CD4-positive, CD25-positive, alpha-beta regulatory T cell (primary cell): ENCODE measurements at places on chromosomes 1 and 21.

DNA sequence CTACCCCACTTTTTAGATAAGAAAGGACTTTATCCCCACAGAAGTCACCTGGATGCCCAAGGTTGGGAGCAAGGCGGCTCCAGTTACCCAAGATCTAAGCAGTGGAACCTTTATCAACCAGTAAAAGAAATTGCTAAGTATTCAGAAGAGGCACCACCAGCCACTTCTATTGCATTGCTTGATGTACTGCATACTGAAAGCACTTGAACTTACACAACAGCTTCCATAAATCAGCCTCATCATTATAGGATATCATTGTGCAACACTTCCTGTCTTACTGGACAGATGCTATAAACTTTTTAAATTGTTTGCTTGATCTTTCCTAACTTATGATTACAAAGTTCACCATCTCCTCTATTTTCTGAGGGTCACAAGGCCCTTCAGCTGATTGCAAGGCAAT lies 642.7 kb upstream of the CXADR start:
- no peaks in the 10 kb centered on the region for H3K4me1 ChIP-seq
- no peaks in the 10 kb centered on the region for H3K36me3 ChIP-seq
- no peak overlapping the region for H3K27ac ChIP-seq

DNA sequence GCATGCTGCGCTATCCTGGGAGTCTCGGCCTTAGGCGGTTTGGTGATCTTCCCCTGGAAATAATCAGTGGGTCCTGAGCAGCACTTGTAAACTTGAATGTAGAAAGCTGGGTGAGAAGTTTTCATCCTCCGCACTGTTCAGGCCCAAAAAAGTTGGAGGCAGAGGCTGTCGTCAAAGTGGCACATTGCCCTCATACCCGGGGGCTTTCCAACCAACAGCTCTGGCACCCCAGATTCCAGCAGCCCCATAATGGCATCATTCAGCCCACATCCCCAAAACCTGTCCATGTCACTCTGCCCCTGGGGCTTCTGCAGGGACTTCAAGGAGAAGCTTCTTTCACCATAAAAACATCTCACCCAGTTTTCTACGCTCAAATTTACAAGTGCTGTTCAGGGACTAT lies 59.3 kb downstream of the TOR1AIP2 start:
- no peaks in the 10 kb centered on the region for H3K36me3 ChIP-seq
- H3K27ac ChIP-seq = no peak overlapping the region
- DNase-seq = no peak
- H3K27me3 ChIP-seq = no peaks in the 10 kb centered on the region

DNA sequence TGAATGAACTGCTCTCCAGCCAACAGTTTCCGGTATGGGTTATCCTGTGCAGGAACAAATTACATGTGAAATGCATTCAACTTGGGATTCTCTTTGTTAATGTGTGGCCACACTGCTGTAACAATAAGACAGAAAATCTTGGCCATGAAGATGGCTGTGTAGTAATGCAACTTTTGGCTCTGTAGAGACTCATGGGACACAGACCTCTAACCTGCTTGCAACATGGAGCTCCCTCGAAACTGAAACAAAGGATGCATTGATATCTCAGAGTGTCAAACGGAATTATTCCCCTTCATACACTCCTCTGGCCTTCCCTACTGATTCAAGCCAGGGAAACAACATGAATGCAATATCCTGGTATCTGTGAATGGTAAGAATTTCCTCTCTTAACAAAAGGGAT lies 559.3 kb upstream of the ZRANB2 start:
- no peak for DNase-seq
- no peak overlapping the region for H3K27ac ChIP-seq
- no peaks in the 10 kb centered on the region for H3K27me3 ChIP-seq
- no peaks in the 10 kb centered on the region for H3K36me3 ChIP-seq
- H3K4me1 ChIP-seq = no peaks in the 10 kb centered on the region

- H3K4me1 ChIP-seq = no peaks in the 10 kb centered on the region
- no peaks in the 10 kb centered on the region for H3K36me3 ChIP-seq
- no peak overlapping the region for H3K4me3 ChIP-seq
- H3K27ac ChIP-seq = no peak overlapping the region
- no peaks in the 10 kb centered on the region for H3K27me3 ChIP-seq
Observed at GRCh38 chr1:218785928-218786327, 387.8 kb upstream of the LYPLAL1 start.

GRCh38 chr1:32695098-32695904 lies 7.3 kb downstream of the SYNC start:
- H3K27ac ChIP-seq = no peak overlapping the region
- no peaks in the 10 kb centered on the region for H3K36me3 ChIP-seq
- no peaks in the 10 kb centered on the region for H3K27me3 ChIP-seq
- DNase-seq = no peak
